ENCODE measurements at places on chromosomes 3 and 15. TPM values are rescaled to one million over a fixed set of nuclear protein-coding genes. Genes with fewer than 3 reads are reported as not detected.

The PLOD2 gene
- total RNA-seq = 17.9 TPM

The CP gene
- total RNA-seq = 0.68 TPM

DNA sequence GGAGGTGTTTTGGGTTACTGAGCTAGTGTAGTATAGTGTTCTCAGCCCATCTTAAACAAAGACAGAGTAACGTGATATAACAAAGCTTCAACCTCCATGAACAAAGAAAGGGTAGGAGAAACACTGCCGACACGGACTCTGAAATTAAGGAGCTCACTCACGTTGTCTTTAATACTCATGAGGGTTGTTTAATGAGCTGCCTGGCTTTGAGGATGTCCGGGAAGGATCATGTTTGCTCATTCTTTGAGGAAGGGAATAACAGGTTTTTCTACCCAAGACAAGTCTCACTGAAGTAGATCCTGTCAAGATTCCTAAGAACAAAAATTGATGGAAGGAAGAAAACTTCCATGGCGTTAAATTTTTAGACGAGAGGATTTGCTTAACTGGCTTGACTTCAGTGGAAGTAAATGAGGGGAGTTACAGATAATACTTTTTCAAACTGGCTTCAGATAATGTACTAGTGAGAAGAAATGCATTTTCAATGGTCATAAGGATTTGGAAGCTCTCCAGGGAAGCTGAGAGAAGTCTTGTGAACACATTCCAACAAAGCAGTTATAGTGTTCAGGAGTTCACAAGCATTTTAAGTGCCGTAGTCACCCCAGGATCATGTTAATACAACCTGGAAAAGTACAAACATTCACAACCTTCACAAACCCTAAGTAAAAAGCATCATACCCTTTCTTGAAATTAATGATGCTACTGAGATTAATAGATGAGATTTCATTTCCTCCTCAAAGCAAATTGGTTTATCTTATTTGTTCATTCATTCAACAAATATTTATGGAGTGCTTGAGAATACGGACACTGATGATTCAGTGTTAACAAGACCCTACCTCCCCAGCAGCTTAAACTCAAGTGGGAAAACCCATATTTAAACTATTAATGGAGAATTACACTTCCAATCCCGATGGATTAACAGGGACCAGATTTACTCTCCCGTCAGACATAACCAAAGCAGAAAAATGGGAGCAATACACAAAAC lies 101.5 kb downstream of the SHQ1 start:
- no peak for DNase-seq

- no peak for DNase-seq
Measured at GRCh38 chr3:140816372-140817195, 125.1 kb upstream of the SLC25A36 start.

- no peak for DNase-seq
Measured at GRCh38 chr15:99970891-99971430, 237.7 kb upstream of the LYSMD4 start.

Measured in heart left ventricle (tissue), 16 donors.